SK-N-DZ (cell line): ENCODE measurements at places on chromosomes 6 and 20.
A peak's percentile ranks its signal among the peaks of the same experiment; 100 is the strongest.

DNA sequence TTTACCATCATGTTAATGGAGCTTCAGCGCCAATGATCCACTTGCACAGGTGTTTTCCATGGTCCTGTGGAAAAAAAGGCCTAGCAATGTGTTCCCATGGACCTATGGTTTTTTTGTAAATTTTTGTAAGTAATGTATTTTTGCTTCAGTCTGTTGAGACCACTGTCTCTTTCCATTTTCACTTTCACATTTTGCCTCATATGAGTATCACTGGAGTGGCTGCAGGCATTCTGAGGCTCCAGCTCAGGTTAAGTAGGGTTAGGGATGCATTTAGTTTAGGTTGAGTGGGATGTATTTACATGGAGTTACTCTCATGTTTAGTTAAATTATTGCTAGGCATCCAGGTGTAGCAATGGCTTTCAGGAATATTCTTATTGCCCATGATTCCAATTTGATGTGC lies 19.2 kb upstream of the LMBRD1 start:
- DNase-seq, result no peak

- no peak for DNase-seq
Observed at GRCh38 chr6:30769088-30769852, 24.9 kb upstream of the IER3 start.

GRCh38 chr6:53309901-53310300 lies 38.8 kb downstream of the ELOVL5 start:
- no peak for DNase-seq

DNA sequence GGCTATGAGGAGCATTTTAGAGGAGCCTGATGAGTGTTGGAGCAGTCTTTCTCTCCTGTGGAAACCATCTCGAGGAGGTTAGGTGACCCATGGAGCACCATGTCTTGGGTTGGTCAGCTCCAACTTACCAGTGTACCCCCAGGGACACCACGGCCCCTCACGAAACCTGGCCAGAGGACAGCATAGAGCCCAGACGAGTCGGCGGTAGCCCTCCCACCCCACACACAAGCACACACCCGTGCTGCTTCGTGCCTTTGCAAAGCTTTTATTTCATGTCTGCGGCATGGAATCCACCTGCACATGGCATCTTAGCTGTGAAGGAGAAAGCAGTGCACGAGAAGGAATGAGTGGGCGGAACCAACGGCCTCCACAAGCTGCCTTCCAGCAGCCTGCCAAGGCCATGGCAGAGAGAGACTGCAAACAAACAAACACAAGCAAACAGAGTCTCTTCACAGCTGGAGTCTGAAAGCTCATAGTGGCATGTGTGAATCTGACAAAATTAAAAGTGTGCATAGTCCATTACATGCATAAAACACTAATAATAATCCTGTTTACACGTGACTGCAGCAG lies 53.6 kb downstream of the EZR start:
- DNase-seq, result no peak

DNA sequence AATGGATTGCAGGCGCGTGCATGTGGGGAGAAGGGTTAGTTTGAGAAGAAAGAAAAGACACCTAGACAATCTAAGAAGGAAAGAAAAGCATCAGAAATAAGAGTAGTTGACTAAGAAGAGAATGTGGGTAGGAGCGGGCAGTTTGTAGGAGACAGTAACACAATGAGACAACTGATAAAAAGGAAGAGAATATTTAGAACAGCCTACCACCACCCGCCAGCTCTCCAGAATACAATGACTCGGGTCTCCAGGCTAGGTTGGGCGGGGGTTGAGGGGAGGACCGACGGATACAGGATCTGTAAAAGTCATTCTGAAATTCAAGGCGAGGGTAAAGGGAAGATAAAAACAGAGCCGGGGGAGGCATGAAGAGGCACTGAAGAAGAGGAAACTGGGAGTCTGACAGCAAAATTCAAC lies 712 bp downstream of the ABHD16A start:
- DNase-seq, result no peak

GRCh38 chr6:141359953-141360352 lies 772.8 kb upstream of the GJE1 start:
- peak; percentile 41 for DNase-seq

GRCh38 chr6:43671011-43671800 lies 16.4 kb downstream of the MRPS18A start:
- no peak for DNase-seq

DNA sequence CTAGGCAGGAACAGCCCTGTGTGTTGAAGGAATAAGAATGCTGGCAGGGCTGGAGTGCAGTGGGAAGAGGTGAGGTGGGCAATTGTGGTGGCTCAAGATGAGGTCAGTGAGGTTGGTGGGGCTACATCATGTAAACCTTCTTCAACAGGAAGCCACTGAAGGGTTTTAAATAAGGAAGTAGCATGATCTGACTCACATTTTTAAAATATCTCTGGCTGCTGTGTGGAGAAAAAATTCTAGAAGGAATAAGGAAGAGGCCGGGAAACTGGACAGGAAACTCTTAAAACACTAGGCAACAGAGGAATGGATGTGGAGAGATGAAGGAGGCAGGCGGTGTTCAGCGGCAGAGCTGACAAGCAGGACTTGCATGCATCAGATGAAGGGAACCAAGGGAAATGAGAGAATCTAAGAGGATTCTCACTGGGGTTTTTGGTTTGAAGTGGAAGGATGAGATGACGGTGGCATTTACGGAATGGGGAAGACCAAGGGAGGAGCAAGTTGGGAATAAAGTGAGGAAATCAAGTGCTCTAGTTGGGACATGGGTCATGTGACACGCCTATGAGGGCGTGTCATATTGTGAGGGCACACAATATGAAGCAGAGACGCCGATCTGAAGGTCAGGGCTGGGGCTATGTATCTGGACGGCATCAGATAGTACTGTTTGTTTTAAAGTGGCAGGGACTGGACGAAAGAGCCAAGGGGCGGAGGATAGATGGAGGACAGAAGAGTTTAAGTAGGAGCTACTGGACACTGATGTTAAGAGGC lies 18.2 kb downstream of the TMEM242 start:
- no peak for DNase-seq

GRCh38 chr6:157322792-157323254 lies 496 bp downstream of the TMEM242 start:
- DNase-seq, result no peak

DNA sequence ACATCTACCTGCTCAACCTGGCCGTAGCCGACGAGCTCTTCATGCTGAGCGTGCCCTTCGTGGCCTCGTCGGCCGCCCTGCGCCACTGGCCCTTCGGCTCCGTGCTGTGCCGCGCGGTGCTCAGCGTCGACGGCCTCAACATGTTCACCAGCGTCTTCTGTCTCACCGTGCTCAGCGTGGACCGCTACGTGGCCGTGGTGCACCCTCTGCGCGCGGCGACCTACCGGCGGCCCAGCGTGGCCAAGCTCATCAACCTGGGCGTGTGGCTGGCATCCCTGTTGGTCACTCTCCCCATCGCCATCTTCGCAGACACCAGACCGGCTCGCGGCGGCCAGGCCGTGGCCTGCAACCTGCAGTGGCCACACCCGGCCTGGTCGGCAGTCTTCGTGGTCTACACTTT lies 619 bp downstream of the SSTR4 start:
- DNase-seq, result no peak

GRCh38 chr6:424741-425417 lies 33.3 kb downstream of the IRF4 start:
- DNase-seq, result no peak

GRCh38 chr20:37922016-37922415 lies 19.1 kb downstream of the VSTM2L start:
- DNase-seq, result no peak

DNA sequence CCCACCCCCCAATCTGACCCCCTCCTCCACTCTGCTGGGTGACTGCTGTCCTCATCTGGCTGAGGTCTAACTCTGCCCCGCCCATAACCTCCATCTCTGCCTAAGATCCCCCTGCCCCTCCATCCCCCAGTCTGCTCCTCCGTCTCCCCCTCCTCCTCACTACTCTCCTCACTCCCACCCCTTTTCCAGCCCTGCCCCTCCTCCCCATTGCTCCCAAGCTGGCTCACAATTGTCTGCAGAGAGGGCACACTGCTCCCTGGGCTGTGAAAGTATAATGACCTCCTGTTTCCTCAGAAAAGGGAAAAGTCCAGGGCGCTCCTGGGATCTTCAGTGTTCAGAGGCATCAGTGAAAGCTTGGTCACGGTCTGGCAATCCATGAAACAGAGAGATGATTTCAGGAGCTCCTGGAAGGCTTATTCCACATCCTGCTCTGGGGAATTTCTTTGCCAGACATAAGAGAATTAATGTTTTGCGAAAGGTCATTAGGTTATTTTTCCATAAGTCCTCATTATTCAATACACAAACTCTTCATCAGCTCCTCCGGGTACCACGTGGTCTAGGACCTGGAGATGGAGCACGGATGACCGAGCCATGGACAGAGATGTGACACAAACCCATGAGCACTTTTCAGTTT lies 21.5 kb downstream of the CST5 start:
- no peak for DNase-seq

GRCh38 chr6:56806368-56806767 lies 148.5 kb upstream of the BEND6 start:
- DNase-seq, result no peak

DNA sequence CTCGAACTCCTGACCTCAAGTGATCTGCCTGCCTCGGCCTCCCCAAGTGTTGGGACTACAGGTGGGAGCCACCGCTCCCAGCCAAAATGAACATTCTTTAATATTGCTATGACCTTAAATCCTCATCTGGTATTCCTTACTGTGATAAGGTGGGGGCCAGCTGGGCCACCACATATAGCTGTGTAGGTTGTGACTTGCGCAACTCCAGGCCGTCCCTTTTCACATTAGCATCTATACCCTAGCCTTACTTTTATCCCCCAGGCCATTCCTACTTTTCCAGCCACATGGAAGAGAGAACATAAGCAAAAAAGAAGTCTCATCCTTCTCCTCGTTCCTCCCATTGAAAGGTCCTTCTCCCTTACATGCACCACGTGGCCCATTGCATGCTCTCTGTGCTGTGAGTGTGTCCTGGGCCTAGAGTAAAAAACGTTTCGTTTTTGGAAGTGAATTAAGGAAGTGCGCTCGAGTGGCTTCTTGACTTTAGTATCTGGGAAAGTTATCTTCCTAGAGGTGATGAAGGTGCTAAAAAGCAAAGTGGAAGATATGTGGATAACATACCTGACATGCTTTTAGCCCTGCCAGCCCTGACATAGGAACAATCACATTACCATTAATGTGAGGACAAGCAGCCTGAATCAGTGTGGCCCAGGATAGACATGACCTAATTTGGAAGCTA lies 56.8 kb upstream of the KIF13A start:
- peak; percentile 11 for DNase-seq
